ENCODE measurements at places on chromosomes 11 and 22.

DNA sequence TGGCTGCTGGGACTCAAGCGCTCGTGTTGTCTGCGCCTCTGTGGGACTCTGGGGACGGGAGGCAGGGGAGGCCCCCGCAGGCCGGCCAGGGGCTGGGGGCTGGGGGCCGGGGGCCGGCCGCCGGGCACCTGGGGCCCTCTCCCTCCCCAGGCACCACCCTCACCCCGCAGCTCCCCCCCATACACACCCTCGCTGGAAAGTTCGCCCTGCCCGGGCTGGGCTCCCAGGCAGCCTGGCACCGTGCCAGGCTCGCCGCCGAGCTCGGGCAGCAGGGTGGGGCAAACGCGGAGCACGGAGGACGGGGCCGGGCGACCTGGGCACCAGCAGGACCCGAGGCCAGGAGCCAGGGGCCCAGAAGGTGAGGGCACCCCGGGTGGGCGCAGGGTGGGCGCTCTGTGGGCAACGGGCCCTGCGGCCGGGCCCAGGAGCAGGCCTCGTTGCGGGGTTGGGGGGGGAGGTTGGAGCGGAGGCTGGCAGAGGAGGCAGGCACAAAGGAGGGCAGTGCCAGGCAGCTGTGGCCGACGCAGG is 76.7 kb upstream of the WNT7B start:
- peak; percentile 80 for DNase-seq

- DNase-seq: no peak
These were observed 10.5 kb upstream of the TH start for GRCh38 chr11:2182075-2182474.

- DNase-seq: no peak
These were observed 11.9 kb downstream of the CRTAM start for GRCh38 chr11:122850076-122850631.

DNA sequence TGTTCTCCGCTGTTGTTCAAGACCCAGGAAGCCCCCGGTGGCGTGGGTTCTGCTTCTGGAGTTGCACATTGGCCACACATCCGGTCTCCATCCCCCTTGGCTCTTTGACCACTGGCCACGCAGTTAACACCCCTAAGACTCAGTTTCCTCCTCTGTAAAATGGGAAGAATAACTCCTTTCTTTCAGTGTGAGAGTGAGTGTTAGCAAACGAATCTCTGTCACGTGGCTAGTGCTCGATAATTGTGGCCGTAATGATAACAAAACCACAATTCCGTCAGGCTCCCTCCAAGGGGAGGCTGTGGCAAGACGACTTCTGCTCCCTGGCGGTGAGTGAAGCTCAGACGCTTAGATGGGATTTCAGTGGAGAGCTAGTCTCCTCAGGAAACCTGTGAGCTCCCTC is 315.2 kb upstream of the B3GAT1 start:
- no peak for DNase-seq

DNA sequence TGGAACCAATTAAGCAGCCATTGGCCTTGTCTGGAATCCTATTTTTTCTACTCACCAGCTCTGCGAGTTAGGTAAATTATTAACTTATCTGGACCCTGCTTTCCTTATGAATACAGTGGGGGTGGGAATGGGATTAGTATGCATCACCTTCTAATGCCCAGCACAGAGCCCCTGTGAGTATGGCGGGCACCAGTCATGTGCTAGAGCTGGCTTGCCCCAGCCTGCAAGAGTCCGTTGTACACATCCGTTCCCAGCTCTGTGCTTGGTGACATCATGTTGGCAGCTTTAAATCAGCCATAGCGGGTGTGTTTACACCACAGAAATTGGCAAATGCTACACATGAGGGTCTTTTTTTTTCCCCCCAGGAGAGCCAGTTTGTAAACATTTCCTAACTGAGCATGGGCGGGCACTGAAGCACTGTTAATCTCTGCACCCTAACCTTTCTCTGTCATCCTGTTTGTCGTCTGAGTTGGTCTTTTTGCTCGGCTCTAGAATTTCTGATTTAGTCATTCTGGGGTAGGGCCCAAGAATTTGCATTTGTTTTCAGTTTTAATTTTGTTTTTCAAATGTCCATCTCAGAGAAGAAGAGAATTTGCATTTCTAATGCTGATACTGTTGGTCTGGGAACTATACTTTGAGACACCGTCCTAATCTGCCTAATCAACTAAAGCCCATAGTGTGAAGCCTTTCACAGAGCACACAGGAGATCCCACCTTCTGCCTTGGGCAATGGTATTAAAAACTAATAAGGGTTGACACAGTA is 130.3 kb upstream of the TBCEL start:
- DNase-seq: no peak

- no peak for DNase-seq
These were observed 148.9 kb downstream of the NECTIN1 start for GRCh38 chr11:119580081-119580480.

GRCh38 chr22:42794551-42795510 is 62.2 kb downstream of the ARFGAP3 start:
- no peak for DNase-seq

- DNase-seq: no peak
These were observed 33.4 kb downstream of the GDPD5 start for GRCh38 chr11:75492181-75492820.

DNA sequence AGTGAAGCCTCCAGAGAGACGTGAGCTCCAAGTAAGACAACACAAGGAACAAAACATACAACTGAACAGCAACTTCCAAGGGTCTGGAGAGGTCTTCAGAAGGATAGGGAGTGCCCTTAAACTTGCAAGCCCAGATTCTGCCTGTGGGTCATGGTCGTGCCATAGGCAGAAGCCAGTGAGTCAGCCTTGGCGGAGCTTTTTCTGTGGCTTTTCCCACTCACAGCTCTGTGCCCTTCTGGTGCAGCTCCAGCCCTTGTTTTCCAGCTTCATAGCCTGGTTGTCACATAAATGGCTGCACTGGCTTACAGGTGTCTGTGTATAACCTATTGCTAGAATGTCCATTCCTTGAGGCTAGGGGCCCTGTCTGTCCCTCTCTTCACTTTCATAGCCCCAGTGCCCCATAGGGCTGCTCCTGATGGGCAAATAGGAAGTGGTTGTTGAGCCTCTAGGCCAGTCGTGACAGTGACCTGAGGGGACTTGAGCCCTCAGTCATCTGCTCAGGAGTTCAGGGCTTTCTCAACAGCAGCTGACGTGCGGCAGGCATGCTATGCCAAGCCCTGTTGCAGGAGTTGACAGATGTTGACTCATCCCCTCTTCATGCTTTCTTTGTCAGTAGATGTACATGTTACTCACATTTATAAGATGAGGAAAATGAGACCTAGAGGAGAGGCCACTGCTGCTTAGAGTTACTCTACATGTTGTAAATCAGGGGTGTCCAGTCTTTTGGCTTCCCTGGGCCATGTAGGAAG is 7.4 kb downstream of the MED15 start:
- no peak for DNase-seq

DNA sequence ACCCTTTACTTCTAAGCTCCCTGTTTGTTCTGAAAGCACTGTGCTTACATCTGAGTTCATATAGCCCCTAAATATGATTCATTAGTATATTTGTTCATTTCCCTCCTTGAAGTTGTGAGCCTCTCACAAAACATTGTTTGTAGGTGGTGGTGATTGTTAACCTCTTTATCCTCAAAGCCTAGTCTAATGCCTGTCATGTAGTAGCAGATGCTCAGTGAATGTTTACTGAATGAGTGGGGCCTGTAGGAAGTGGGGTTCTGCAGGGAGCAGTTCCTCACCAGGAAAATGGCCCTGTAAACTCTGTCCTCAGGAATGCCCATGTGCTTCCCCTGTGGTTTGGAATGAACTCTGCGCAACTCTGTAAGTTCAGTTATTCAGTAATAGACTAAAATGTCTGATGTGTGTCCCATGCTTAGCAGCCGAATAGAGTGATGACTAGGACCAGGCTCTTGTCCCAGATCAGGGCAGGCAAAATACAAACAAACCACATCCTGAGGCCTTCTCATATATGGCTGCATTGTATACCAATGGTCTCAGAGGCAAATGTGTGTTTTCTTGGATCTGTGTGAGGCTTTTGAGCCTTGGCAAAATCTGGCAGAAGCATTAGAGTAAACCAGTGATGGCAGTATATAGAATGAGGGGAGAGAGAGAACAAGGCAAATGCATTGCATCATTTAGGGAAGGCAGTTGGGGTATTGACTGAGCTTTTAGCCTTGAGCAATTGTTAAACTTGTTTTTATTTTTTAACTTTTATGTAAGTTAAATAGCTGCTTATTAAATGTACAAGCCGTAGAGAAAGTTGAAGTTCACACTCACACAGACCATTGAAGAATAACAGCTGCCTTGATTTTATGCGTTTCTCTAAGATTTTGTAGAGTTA is 91.4 kb upstream of the BIRC3 start:
- DNase-seq: no peak

GRCh38 chr22:30790366-30790765 is 95.7 kb downstream of the OSBP2 start:
- no peak for DNase-seq

- peak; percentile 12 for DNase-seq
These were observed 15.2 kb downstream of the SERPINH1 start for GRCh38 chr11:75577207-75577606.

- DNase-seq: no peak
These were observed 67.2 kb downstream of the MYH9 start for GRCh38 chr22:36320553-36320952.

DNA sequence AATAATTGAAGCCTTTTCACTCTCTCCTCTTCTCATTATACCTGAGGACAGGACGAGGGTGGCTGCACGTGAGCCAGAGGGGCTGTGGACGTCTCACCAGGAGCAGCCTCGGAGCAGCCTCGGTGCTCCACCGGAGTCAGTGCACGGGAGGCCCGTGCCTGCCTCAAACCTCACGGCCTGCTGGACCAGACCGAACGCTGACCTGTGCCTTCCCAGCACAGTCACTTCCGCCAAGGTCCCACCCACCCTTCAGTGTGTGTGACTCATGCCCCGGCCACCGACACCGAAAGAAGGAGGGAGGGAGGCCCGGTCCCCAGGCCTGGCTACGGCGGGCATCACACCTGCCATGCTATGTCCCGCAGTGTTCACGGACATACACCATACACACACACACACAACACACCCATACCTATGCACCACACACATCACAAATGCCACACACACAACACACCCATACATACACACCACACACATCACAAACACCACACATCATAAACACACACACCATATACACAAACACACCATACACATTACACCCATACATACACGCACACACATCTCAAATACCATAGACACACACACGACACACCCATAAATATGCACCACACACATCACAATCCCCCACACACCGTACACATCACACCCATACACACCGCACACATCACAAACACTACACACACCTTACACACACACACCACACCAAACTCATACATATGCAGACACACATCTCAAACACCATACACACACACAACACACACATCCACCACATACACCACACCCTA is 1506.5 kb downstream of the TBC1D22A start:
- DNase-seq: peak; percentile 3

- DNase-seq: no peak
These were observed 604.3 kb upstream of the API5 start for GRCh38 chr11:42707541-42707940.
